NCI-H2029 treated with DMSO at 0.1 percent for 48 hours (cell line): ENCODE measurements at places on chromosomes 6 and 20.

DNA sequence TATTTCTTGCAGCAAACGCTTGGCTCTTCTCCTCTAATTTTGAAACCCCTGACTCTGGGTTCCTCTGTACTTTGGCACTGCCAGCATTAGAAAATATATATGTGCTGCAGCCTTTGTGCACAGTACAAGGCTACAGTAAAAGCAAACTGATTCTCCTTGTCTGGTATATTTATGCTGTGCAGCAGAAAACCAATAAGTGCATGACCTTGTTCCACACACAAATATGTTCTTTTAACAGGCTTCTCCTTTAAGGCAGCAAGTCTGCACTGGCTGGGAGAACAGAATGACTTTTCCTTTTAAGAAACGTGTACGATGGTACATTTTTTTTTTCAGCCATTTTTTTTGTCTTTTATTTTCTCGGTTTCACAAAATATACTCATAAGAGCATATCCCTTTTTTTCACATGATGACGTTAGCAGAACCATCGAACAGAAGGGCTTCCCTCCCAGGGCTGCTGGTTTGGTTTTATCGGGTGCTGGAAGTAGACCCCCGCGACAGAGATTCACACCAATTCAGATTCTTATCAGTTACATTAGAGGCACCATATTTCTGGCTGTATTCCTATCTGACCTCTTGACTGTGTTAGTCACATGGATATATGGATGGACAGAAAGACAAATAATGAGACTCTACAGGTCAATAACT is 129.9 kb upstream of the ARID1B start:
- no peak for DNase-seq

DNA sequence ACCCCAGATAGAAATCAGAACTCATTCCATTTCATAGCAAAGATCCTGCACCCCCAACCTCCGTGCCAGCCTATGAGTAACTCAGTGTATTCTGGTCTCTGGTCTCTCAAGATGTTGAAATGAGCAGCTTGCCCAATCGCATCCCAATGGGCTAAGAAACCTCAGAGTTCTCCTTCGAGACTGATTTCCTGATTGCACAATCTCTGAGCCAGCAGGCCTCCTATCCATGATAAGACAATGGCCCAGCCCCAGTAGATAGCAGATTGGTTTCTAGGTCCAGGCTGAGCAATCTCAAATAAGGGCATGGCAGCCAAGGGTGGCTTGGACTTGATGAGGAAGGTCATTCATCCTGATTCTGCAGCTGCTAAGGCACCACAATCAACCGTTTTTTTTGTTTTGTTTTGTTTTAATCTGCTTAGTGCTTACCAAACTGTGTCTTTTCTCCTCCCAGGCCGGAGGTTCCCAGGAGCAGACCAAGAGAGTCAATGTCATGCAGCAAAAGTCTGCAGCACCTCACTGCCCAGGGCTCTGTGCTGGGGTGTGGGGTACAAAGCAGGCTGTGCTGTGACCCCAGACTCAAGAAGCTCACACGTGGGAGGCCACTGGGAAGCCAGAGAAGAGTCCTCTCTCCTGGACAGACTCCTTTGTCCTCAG is 125.1 kb upstream of the NXT1 start:
- no peak for DNase-seq

- DNase-seq: no peak
These were observed 66.8 kb upstream of the RPS6KA2 start for GRCh38 chr6:166693880-166694279.

DNA sequence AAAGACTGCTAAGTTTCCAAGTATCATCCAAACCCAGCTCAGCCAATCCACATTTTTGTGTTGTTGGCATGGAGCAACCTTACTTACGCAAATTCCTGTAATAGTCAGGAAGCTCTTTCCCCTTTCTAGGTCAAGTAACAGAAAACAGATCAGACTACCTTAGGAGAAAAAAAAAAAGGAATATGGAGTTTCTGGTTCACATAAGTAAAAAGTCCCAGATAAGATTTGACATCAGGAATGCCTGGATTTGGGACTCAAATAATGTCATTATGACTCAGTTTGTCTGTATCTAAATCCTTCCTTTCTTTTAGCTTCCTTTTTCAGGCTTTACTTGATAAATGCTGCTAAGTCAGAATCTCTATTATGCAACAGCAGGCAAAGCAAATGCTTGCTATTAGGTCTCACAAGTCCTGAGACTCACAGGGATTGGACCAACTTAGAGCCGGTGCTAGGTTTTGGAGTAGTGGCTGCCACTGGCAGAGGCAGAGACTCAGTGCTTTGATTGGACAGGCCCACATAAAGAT is 44.5 kb downstream of the NCOA7 start:
- DNase-seq: no peak

DNA sequence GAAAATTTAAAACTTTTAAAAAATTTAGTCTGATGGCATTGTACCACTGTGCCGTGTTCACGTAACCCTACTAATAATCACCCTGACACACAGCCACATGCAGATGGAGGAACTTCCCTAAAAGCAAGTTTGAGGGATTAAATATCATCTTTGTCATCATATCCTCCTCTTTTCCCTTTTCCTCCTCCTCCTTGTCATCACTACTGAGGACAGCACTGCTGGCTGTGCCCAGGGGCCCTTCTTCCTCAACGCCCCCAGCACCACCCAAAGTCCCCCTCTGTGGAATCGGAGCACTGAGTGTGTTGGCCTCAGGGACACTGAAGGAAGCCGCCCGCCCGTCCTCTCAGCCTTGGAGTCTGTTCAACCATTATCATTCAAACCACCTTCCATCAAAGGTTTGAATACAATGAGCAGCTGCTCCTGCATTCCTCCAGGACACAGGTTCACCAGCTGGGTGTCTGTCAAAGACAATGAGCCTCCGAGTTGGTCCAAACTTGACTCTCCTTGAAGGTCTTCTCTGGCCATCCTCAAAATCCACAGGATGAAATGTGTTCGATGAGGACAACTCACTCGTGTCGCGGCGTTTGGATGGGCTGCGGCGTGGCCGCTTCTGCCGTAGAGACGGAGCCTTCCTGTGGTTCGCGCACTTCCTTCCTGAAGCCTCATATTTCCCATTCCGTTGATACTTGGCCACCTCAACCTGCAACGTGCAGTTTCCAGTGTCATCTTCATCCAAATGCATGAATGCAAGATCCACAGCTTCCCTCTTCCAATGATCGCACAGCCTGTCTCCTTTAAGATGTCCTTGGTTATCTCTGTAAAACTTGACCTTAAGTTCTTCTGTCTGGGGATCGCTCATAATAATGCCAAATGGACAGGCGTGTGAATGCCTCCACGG is 23.3 kb downstream of the NQO2 start:
- DNase-seq: no peak

DNA sequence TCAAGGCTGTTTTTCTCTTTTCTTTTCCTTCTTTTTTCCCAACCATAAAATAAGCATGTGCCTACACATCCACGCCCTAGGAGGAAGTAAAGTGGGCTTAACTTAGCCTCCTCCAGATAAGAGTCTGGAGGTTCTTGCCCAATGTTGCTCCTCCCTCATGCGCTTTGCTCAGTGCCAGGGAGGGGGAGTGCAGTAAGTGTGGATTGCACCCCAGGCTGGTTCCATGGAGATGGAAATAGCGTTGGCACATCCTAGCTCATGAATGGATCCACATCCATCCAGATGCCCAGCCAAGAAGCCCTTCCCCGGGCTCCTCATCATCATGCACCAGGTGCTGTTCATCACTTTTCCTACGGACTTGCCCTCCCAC is 58.2 kb downstream of the NEDD9 start:
- DNase-seq: no peak

DNA sequence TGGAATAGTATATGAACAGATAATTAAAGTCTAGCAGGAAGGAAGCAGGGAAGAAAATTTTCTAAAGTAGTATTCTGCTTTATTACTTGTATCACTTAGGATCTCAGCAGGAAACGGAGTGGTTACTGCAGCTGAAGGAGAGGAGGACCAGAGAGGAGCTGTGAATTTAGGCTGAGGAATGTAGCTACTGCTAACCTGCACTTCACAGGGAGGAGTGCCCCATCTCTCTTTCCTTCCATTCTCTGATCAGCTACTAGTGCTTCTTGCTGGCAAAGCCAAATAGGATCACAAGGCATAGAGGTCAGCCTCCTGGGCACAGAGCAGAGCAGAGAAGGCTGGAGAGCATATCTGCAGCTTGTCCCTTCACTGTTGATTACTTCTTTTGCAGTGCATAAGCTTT is 205.3 kb upstream of the ASCC3 start:
- DNase-seq: no peak

DNA sequence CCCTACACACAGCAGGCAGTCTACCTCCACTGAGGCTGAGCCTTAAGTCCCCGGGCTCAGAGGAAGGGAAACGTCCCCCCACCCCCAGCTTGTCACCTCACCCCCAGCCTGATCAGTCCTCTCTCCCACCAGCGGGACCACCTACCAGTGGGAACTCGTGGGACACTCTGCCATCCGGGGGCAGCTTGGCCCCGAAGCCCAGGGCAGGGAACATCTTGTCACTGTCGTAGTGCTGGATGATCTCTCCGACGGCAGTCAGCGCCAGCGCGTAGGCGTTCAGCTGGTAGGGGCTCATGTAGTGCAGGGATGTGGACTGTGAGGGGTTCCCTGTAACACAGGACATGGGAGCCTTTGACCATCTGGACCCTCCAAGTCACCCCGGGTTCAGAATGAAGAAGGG is 48.6 kb downstream of the RAB44 start:
- no peak for DNase-seq

GRCh38 chr6:4647414-4648365 is 128.5 kb upstream of the CDYL start:
- peak; percentile 80 for DNase-seq

GRCh38 chr6:14466278-14466677 is 348.7 kb downstream of the CD83 start:
- no peak for DNase-seq

- no peak for DNase-seq
These were observed 145.3 kb upstream of the TENT5A start for GRCh38 chr6:81897793-81898192.

GRCh38 chr6:163001330-163001729 is 273.6 kb downstream of the PACRG start:
- no peak for DNase-seq

DNA sequence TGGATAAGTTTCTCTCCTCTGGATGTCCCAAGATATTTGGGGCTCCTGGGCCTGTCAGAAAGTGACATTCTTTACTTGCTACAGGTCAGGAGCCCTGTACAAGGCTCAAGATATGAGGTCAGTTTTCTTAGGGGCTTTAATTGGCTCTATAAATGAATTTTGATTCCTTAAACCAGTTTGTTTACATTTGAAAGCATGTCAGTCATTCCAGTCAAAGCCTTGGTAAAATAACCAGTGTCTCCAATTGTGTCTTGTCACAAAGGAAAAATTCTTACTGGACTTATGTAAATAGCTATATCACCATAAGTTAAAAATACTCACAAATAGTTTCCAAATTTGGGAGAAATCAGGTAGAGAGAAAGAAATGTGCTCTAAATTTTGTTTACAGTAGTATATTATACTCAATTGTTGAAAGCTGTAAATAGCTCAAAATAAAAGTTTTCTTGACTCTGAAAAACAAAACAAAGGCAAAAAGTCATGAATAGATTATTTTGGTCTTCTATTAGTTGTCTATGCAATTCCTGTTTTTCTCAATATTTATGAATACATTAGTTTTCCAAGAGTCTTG is 22.9 kb downstream of the RNF182 start:
- DNase-seq: no peak

DNA sequence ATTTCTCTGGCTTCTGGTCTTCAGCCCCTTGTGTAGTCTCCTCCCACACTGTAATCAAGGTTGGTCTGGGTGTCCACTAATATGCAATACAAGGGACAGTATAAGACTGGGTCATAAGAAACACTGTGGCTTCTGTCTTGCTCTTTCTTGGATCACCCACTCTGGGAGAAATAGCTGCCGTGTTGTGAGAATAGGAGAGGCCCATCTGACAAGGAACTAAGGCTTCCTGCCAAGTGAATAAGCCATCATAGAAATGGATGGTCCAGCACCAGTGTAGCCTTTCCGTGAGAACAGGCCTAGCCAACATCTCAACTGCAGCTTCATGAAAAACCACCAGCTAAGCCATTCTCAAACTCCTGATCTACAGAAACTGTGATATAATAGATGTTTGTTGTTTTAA is 23.3 kb downstream of the BAG2 start:
- no peak for DNase-seq

- no peak for DNase-seq
These were observed 65.5 kb downstream of the GRM4 start for GRCh38 chr6:34080357-34080756.

DNA sequence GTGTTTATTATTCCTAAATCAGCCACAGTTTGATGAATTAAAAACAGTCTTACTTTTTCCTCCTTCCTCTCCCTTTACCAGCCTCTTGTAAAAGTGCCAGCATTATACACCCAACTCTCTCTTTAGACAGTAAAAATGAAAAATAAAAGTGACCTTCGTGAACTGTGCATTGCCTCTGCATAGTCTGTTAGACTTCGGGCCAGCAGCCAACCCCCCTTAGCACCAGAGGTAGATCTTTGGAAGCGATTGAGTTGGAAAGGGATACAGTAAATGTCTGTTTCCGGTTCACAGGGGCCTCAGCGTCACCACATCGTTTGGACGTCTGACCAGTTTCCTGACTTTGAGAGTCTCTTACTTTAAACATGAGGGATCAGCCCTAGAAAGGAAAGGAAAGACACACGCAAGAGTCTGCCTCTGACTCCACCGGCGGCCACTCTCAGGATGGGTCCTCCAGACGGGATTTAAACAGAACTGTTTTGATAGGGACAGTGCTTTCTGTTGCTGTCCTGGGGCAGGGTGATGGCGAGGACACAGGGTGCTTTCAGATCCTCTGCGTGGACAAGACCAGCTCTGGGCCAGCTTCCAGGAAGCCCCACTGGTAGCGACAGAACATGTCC is 206.6 kb upstream of the PREP start:
- DNase-seq: peak; percentile 8

DNA sequence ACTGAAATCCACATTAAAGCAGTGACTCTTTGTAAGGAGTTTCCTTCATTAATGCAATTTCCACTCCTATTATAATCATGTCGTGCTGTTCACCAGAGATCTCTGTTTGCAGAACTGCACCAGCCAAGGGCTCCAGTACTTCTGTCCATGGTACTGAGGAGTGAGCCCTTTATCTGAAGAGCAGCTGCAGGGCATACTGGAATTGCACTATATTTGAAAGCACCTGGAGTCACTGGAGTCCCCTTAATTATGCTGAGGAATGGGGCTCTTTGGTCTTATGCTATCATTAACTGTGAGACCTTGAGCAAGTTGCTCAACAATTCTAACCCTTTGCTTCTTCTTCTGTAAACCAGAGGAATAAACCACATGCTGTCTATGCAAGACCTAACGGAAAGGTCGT is 61.7 kb upstream of the NUP153 start:
- DNase-seq: no peak
